ENCODE measurements at places on chromosomes 5 and 9.

DNA sequence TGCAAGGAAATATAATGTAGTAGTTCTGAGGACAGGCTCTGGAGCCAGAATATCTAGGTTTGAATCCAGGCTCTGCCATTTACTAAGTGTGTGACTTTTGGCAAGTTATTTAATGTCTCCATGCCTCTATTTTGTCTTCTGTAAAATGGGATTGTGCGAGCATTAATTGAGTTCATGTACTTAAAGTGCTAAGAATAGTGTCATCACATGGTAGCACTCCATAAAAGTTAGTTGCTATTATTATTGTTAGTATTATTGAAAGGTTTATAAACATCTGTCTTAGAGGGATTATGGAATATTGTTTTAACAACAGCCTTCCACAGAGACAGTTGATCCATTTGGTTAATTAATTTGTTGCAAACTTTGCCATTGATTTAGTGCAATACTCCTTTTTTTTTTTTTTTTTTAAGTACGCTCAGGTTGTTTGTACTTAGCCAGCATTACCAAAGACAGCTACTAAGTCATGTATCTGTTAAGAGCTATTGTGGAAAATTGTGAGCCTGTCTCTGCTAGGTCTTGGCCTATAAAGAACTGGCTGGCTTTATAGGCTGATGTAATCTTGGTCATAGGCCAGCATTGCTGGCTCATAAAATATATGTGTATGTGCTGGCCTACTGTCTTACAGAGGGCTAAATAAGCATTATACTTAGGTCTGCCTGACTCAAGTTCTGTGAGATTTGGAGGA lies 174.7 kb downstream of the WDR70 start:
- DNase-seq, result no peak

DNA sequence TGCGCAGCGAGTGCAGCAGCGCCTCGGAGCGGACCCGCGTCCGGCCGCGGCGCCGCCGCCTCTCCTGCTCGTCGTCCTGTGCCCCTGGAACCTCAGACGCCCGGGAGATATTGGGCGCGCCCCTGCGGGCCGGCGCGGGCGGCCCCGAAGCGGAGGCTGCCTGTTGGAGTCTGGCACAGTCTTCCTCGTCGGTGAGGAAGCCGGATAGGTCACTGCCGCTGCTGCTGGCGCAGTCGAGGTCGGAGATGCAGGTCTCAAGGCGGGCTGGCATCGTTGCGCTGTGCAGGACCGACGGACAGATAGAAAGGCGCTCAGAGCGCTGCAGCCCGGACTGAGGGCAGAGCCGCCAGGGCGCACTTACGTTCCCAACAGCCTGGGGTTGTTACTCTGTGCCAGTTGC lies 344 bp downstream of the NEUROG1 start:
- DNase-seq, result no peak

- DNase-seq, result no peak
Measured at GRCh38 chr5:54224103-54224826, 86.1 kb downstream of the ARL15 start.

DNA sequence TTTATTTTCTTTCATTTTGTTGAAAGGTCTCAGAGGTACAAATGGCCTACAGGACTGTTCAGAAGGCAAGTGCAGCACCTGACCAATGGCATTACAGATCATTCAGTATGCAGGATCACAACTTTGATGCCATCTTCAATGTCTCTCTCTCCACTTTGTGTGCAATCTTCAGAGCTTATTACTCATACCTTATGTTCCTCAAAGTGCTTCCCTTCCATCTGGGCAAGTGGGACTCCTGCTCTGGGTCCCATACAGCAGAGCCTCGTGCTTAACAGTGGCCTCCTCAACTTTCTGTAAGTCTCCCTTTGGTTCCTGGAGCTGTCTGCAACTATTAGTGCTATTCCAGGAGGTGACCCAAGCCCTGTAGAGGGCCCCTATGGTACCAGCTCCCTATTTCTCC lies 358.4 kb upstream of the RPS23 start:
- DNase-seq, result no peak

DNA sequence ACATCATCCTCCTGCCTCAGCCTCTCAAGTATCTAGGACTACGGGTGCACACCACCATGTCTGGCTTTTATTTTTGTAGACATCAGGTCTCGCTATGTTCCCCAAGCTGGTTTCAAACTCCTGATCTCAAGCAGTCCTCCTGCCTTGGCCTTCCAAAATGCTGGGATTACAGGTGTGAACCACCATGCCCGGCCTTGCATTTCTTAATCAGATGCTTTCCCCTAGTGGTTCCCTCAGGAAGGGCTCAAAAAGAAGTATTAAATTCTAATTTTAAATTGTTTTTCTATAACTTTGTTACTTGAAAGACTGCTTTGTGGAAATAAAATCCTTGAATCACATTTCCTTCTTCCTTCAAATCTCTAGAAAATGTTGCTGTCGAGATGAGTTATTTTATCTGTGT lies 79.5 kb upstream of the ROR2 start:
- no peak for DNase-seq

DNA sequence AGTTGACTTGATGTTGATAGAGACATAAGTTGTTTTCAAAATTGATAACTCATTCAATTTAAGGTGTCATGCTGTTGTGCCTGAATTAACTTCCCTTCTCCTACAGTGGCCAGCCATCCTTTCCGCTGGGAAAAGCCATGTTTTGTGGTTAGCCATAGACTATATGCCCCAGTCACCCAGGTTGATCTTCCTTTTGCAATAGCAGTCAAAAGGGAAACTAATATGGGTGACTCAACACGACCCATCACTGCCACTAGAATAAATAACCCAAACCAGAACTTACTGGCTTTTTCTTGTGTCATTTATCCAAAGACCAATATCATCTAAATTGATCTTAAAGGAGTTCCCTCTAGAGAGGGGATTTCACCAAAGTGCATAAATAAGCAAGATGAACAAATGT lies 87.4 kb downstream of the PTCD2 start:
- no peak for DNase-seq

- no peak for DNase-seq
Measured at GRCh38 chr9:76219560-76220151, 174.6 kb downstream of the RFK start.

DNA sequence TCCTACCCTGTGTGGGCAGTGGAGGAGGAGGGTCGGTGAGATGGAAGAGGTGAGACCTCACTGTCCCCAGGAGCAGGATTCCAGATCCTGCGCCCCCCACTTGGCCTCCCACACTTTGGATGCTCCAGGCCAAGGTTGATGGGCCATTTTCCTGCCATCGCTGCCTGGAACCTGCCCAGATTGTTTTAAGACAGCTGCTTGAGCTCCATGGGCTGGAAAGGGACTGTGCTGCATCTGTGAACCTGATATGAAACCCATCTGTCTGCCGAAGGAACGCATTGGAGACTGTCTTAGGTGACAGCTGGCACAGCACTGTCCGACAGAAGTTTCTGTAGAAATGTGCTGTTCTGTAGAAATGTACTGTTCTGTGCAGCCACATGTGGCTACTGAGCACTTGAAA lies 72.7 kb upstream of the SLC25A48 start:
- DNase-seq, result no peak

GRCh38 chr5:111857623-111858022 lies 100.6 kb upstream of the NREP start:
- no peak for DNase-seq

GRCh38 chr5:97906135-97906534 lies 723.1 kb upstream of the RIOK2 start:
- no peak for DNase-seq

DNA sequence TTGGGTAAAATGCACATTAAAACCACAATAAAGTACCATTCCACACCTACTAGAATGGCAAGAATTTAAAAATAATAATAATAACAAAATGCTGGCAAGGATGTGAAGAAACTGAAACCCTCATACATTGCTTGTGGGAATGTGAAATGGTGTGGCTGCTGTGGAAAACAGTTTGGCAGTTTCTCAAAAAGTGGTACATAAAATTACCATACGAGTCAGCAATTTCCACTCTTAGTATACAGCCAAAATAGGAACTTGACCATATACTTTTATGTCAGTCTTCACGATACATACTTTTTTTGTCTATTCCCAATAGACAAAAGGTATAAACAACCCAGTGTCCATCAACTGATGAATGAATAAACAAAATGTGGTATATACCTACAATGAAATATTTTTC lies 15.6 kb downstream of the FKBP15 start:
- DNase-seq, result no peak

- DNase-seq, result no peak
Measured at GRCh38 chr5:112276991-112277390, 142.1 kb downstream of the EPB41L4A start.

DNA sequence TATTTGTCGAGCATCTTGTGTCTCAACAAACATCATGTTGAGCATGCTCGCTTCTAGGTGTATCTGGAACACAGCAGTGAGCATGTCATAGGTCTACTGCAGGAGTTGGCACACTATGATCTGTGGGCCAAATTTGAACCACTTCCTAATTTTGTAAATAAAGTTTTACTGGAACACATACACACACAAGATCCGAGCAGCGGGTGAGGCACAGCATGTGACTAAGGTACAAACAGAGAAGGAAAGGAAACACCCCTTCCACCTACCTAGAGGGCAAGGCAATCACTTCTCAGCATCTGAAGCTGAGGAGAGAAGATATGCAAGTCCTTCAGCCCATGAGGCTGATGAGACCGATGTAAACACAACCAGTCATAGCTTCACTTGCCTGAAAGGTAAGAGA lies 200.4 kb downstream of the MED10 start:
- DNase-seq, result no peak

- no peak for DNase-seq
Measured at GRCh38 chr9:28542928-28543327, 969.6 kb upstream of the C9orf72 start.

- DNase-seq, result no peak
Measured at GRCh38 chr5:39387293-39387692, 23.0 kb upstream of the C9 start.

DNA sequence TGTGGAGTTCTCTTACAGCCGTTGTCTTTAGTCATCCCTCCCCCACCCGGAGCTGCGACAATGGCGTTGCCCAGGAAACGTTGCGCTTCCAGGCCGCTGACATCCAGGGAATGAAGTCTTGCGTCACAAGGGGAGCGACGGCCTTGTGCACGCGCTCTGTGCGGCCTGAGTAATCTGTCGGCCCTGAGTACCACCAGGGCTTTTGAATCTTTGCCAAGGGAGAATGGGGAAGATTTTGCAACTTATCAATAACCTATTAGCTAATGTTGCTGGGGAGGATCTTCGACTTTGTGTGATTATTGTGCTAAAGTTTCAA lies at the start of gene SOX30:
SOX30 (minus strand) TSS at position 62 of the 316 bp plus-strand sequence. CDS start 360 bp downstream, outside the sequence.
- DNase-seq, result no peak

- DNase-seq, result no peak
Measured at GRCh38 chr9:92289708-92290390, 3.6 kb downstream of the IARS1 start.

- DNase-seq, result no peak
Measured at GRCh38 chr5:168786147-168786546, 207.0 kb upstream of the PANK3 start.

DNA sequence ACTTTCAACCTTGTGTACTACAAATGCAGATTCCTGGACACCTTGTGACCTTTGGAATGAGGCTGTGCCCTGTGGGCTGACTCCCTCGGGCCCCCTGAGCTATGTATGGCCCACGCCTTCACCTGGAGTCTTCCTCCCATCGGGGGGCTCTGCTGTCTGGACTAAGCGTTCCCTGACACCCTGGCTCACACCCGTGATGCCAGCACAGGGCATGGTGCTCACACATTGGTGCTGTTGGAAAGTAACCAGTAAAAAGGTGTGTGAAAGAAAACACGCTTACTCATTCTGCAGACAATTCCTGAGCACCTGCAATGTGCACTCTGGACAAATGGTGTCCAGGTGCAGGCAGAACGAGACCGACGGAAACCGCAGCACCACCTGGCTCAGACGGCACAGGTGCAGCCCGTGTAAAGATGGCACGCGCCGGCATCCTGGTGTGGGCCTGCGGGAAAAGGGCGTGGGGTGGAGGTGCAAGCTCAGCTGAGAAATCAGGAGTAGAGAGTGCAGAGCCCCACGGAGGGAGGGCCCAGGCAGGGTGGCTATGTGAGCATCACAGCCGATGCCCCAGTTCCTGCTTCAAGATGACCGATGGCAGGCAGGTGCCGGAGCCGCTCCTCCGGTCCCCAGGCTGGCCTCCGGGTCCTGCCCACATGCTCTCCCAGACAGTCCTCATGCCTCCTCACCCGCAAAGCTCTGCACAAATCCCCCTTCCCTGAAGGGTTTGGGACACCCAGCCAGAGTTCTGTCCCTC lies 11.0 kb downstream of the LPCAT1 start:
- DNase-seq, result no peak

GRCh38 chr9:133821601-133822429 lies 83.7 kb upstream of the SARDH start:
- no peak for DNase-seq

DNA sequence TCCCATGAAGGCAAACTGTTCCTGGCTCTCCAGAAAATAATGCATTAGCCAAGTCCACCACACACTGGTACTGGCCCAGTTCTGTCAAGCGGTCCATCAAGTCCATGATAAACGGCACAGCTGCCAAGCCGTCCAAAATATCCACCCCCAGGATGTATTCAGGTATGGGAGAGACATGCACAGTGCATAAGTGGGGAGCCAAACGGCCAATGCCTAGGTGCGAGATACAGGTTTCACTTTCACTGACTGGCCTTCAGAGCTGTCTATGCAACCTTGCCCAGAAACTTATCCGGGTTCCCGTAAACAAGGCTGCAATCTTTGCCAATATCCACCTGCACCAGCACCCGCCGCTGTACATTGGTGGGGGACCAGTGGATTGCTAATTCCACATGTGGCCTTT lies 795.8 kb downstream of the EFNA5 start:
- no peak for DNase-seq

DNA sequence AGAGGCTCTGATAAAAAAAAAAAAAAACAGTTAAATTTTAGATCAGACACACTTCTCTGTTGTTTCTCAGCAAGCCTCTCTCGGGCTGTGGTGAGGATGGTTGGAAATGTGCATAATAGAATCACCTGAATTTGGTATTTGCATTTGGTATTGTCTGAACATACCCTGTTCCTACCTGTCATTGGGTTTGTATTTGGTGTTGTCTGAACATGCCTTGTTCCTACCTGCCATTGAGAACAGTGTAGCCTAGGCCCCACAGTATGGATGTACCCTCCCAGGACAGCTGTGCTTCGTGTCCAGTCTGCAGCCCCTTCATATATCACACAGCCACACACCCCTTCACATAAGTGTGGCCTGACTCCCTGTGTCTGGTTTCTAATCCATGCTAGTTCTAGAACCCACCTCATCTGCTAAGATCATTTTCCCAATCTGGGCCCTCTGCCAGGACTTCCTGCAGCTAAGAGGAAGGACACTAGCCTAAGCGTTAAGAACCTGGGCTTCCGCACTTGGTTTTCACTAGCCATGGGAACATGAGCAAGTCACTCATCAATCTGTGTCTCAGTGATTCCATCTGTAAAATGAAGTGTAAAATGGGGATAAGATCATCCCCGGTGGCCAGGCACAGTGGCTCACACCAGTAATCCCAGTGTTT lies 49.2 kb downstream of the ITGA2 start:
- DNase-seq, result no peak
